ENCODE measurements at places on chromosomes 5 and 9.

- peak; percentile 30 for DNase-seq
Observed at GRCh38 chr5:173468821-173469251, 140.6 kb upstream of the STC2 start.

DNA sequence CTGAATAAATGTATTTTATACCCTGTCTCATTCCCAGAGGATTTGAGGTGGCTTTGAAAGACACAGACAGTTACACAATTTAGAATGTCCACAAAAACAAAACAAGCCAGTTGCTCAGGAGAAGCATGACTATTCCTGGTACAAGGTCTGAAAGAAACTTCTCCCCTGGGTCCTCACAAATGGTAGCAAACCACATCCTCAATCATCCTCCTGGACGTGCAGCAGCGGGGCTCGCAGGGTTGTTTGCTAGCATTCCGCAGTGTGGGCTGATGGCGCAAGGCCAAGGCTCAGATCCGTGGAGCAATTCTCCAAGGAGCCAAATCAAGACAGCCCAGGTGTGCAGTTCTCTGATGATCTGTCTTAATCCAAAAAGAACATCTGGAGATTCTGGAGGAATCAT lies 210.3 kb downstream of the ACTL7B start:
- DNase-seq, result peak; percentile 11

DNA sequence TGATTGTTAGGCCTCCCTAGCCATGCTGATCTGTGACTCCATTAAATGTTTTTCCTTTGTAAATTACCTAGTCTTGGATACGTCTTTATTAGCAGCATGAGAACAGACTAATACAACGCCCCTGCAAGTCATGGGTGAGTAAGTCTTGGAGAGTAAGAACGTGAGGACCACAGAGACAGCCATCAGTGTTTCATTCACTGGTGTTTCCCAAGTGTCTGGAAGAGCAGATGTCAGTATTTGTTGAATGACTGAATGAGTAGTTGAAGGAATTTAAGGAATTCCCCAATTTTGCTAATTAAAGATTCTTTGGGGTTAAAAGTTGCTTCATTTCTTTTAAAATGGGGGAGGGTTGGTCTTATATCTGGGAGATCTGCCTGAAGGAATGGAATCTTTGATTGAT lies 178.8 kb downstream of the TRIO start:
- no peak for DNase-seq

GRCh38 chr5:24141046-24141445 lies 503.7 kb downstream of the CDH10 start:
- no peak for DNase-seq
